ENCODE measurements at places on chromosomes 3 and 15. TPM values are rescaled to one million over a fixed set of nuclear protein-coding genes. Genes with fewer than 3 reads are reported as not detected.
A peak's percentile ranks its signal among the peaks of the same experiment; 100 is the strongest.

Gene LRRC31
- polyA plus RNA-seq = not detected

Gene DLL4
- not detected for polyA plus RNA-seq

Gene FOXL2NB
- polyA plus RNA-seq = 0.12 TPM

Gene PLIN1
- 0.12 TPM for polyA plus RNA-seq

Gene GP9
- polyA plus RNA-seq = not detected

Gene PIK3CA
- 2.8 TPM for polyA plus RNA-seq

DNA sequence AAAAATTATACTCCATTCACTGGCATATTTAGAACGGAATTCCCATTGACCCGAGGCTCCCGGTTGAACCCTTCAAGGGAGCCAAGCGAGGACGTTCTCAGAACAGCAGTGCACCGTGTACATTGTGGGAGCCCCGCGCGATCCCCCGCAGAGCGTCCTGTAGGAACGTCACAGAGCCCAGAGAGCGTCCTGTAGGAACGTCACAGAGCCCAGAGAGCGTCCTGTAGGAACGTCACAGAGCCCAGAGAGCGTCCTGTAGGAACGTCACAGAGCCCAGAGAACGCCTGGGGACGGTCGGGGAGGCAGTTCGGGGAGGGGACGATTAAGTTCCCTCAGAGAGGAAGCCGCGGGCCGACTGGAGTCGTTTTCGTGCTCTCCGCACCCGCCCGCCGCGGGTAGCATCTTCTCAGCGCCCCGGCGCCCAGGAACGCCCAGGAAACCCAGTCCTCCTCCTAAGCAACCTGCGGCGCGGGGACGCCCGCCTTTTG is 506 bp upstream of the ATP1B3 start:
- peak; percentile 68 for DNase-seq

GRCh38 chr3:45914362-45915058 is 28.2 kb downstream of the CCR9 start:
- DNase-seq = no peak

GRCh38 chr3:177041021-177041729 is 156.1 kb downstream of the TBL1XR1 start:
- DNase-seq = no peak

DNA sequence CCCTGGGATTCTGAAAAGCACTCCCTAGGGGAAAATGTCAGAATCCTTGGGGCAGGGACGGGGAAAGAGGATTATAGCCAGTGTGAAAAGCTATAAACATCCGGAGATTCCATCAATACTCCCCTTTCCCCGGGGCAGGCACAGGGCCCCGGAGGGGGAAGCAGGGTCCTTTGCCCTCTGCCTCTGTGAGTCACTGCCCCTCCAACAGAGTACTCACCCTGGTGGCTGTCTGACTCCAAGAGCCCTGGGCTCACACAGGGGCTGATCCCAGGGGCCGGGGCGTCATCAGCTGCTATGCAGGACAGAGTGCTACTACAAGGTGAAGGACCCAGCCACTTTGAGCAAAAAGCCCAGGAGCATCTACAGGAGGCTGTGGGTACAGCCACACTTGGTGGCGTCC is 133.0 kb upstream of the PRR20G start:
- DNase-seq = no peak

DNA sequence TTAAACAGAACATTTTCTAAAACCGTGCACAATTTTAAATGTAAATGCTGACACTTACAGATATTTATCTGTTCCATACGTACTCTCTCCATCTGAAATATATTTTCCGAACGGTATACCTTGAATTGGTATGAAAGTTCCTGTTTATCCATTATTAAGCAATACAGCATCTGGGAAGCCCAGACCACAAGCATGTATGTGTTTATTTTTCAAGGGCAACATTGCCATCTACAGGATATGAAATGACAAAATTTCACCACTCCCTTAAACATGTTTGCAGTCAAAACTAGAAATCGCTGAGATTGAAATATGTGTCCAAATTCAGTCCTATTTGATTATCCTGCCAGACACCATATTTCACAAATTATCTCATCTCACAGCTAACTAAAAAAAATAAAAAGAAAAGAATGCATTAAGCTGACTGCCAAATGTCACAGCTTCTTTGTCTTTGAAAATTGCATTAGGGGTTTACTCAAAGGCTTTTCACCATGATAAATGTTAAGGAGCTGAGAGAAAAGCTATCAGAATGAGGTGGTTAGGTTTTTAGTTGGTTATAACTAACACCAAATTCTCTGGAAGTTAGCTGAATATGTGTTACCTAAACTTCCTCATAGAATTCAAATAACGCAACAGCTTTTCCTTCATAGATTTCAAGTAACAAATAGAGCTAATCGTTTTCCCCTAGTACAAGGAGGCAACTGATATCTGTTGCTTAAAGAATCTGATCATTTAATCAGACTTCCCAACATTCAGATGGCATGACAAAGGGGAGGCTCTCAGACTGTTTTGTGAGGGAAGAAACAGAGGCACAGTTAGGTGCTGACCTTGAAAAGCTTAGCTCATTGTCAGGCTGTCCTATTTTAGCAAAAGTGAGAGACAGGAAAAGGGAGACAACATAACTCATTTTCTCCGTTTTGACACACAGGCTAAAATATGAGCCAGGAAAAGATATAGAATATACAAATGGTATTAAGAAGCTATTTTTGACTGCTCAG is 533.1 kb downstream of the TBL1XR1 start:
- peak; percentile 10 for DNase-seq

DNA sequence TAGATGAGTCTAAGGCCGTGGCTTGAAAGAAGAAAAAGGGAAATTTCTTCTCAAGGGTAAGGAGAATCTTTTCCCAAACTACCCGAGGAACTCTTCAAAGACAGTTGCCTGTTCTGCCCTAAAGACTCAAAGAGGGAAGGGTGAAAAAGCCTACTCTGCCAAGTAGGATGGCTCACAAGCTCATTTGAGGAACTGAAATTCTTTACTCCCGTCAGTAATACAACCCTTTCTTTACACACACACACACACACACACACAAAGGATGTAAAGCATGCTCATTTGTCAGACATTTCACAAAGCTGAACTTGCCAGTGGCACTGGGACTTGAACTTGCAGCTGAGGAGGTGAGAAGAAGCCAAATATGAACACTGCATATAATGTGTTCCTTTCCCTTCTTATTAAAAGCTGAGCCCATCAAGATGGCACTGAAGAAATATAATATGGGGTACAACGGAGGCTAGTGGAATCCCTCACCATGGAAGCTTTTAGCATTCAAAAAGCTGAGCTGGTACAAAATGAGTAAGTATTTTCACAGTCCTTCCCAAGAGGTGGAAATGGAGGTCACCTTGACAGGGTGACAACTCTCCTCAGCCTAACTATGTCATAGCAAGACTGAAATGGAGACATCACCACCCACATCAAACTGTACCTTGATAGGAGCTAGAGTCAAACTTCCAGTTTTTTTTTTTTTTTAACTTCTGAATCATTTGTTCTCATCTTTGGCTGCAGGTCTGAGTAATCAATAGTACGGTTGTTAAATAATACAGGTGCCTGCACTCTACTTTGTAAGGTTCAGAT is 57.6 kb downstream of the TAFA4 start:
- no peak for DNase-seq

DNA sequence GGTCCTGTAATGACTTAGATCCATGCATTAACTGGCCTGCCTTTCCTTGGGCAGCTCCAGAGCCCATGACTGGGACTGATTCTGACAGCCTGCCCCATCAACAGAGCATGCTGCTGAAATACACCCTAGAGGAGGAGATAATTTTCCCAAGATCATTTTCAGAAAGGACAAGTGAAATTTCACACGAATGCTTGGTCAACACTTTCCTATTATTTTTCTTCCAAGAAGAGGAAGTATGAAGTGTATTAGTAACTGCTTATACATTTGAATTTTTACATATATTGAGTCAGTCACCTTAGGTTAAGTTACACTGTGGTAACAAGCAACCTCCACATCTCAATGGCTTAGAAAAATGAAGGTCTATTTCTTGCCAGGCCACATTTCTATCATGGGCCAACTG is 9.7 kb upstream of the NMNAT3 start:
- no peak for DNase-seq

GRCh38 chr3:177690306-177690705 is 493.0 kb upstream of the TBL1XR1 start:
- no peak for DNase-seq

DNA sequence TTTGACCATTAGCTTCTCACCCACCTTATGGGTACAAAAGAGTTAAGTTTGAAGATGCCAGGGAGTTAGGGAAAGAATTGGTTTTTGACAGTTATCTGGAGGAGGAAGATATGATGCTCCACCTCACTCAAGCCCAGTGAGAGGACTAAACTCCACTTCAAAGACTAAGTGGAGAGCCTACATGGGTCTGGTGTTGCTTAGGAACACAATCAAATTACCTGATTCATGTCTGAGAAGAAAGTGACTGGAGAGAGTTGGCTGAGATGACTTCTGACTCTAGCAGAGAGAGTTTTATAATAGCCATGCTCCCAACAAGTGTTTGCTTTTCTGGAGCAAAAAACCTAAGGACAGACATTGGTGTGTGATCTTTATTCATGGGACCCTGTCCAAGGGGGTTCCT is 43.3 kb downstream of the SUCNR1 start:
- DNase-seq = no peak

DNA sequence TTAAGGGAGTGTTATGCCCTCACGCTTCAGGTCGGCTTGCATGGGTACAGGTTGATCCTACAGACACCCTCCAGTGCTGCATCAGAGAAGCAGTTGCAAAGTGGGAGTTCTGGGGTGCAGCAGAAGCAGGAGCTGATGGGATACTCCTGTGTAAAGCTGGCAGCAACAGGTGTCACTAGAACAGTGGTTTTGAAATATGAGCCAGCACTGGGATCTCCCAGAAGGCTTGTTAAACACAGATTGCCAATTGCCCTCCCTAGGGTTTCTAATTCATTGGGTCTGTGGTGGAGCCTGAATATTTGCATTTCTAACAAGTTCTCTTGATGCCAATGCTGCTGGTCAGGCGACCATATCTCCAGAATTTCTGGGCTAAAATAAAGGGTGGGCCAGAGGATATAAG is 350.4 kb downstream of the CLSTN2 start:
- DNase-seq = no peak

GRCh38 chr3:32469151-32469874 is 33.3 kb downstream of the CMTM6 start:
- DNase-seq = no peak

- no peak for DNase-seq
These were observed 162.2 kb downstream of the MEIS2 start for GRCh38 chr15:36938131-36938530.

- DNase-seq = no peak
These were observed 35.2 kb downstream of the SEC22A start for GRCh38 chr3:123236902-123237301.

DNA sequence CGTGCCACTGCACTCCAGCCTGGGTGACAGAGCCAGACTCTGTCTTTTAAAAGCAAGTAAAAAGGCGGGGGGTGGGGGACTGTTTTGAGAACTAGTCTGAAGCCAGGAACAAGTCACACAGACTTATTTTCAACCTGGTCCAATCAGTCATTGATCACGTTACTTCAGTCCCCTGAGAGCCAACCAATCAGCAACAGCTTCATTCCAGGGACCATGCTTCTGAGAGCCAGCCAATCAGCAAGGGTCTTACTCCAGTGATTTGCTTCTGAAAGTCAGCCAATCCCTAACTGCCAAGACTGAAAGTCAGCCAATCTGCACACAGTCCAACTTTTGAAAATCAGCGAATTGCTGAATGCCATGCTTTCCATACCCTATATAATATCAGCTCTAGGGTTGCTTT is 48.6 kb upstream of the C15orf39 start:
- no peak for DNase-seq

GRCh38 chr3:5296362-5296761 is 108.9 kb downstream of the EDEM1 start:
- no peak for DNase-seq

GRCh38 chr3:125110016-125110875 is 54.4 kb upstream of the HEG1 start:
- DNase-seq = peak; percentile 64

- no peak for DNase-seq
These were observed 67.8 kb upstream of the SLC24A5 start for GRCh38 chr15:48052946-48053345.

DNA sequence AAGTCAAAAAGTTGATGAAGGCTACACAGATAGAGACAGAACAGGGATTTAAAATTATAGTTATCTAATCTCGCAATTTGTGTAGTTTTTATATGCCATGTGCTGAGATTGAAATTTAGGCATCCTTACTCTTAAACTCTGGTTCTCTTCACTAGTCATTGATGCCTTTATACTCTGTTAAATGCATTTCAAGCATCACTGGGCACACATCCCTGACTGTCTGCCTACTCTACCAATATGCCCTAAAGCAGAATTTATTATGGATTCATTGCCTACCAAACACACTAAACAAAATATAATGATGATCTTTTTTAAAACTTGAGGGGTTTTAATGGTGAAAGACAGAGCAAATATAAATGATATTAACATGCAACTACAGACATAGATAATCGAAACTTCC is 10.3 kb upstream of the ALCAM start:
- DNase-seq = no peak

GRCh38 chr3:54736459-54736858 is 191.4 kb downstream of the LRTM1 start:
- no peak for DNase-seq

- no peak for DNase-seq
These were observed 596.0 kb downstream of the NTRK3 start for GRCh38 chr15:87660251-87661129.

- no peak for DNase-seq
These were observed 111.4 kb upstream of the TOPAZ1 start for GRCh38 chr3:44130249-44130648.

DNA sequence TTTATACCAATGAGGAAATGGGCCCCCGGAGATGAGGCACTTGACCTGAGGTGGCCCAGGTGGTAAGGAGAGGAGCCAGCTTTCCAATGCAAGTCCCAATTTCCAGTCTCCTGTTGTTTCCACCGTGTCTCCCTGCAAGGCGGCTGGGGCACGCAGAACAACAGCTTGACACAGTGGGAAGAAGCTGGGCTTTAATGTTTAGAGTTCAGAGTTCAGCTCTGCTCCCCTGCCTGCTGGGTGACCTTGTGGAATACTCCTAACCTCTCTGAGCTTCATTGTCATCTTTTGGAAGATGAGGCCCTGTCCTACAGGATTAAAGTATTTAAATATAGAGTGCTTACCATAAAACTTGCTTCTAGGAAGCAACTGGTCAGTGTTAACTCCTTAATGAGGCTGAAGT is 80.3 kb downstream of the SMAD3 start:
- no peak for DNase-seq

DNA sequence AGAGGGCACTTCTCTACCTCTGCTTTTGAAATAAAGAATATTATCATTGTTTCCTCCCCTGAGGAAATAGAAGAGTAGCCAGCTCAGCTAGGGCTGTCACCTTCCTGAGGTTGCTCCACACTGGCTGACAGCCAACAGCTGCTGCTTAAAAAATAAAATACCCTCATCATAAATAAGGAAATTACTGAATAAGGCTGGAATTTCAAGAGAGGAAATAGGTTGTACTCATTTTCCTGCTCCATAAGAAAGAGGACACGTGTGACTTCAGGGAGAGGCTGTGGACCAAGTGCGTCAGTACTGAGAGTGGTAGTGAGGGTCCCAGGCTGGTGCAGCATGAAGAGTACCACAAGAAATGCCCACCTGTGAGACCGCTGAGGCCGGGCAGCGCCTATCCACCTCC is 8.1 kb upstream of the C2CD4B start:
- peak; percentile 23 for DNase-seq

GRCh38 chr3:184757022-184757651 is 45.3 kb upstream of the MAGEF1 start:
- DNase-seq = no peak

- peak; percentile 69 for DNase-seq
These were observed 12.0 kb downstream of the CMTM7 start for GRCh38 chr3:32403663-32404062.

Data from foreskin keratinocyte (primary cell).